ENCODE measurements at places on chromosomes 11 and 22.

DNA sequence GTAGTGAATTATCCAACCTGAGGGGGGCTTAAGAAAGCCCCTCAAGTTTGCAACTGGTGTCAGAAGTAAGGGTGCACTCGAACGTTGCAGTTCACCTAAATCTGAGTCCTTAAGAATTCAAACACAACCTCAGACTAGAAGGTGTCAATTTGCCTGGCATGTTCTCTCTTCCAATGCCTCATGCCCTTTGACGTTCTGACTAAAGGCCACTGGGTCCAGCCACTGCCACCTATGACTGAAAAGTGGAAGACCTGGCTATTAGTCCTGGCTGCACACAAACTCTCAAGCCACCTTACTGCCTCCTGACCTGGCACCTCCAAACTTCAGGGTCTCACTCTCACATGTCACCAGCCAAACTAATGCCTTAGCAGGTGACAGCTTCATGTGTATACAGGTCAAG, 8.0 kb downstream of the APOL4 start:
- no peak for DNase-seq

GRCh38 chr11:65719871-65720210, 757 bp downstream of the RNASEH2C start:
- DNase-seq, result no peak

GRCh38 chr11:7898666-7899283, 32.3 kb downstream of the OR10A6 start:
- no peak for DNase-seq

DNA sequence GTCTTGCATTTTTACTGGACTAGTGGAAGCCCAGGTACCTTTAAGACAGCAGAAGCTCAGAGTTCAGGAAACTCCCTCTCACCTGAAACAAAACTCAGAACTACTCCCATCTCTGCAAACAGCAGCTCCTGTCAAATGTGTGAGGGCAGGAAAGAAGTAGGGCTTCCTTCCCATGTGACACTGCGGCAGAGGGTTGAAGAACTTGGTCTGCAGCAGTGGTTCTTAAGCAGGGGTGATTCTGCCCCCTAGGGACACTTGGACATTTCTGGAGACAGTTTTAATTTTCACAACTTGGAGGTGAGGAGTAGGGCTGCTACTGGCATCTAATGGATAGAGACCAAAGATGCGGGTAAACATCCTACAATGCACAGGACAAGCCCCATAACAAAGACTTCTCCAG, 63.4 kb downstream of the RCN1 start:
- DNase-seq, result no peak

DNA sequence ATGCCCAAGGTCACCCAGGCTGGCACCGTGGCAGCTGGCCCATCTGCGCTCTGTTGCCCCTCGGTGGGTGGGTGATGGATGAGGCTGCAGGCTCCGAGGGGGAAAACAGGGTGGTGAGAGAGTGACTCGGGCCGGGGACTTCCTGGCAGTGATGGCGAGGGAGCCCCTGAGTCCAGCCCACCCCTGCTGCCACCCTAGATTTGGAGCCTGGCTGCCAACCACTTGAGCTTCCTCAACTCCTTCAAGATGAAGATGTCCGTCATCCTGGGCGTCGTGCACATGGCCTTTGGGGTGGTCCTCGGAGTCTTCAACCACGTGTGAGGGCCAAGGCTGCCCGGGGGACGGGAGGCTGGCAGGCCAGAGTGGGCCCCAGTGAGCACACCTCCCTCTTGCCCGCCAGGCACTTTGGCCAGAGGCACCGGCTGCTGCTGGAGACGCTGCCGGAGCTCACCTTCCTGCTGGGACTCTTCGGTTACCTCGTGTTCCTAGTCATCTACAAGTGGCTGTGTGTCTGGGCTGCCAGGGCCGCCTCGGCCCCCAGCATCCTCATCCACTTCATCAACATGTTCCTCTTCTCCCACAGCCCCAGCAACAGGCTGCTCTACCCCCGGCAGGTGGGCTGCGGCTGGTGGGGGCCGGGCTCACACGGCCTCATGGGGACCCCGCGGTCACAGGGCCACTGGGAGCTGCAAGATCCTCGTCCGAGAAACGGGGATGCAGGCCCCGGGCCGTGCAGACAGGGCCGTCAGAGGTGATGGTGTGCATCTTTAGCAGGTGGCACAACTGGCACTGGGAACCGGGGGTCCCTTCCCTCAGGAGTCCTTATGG, 10.1 kb downstream of the TCIRG1 start:
- peak; percentile 64 for DNase-seq

GRCh38 chr22:23673826-23674690, 16.8 kb upstream of the RGL4 start:
- DNase-seq, result peak; percentile 63

DNA sequence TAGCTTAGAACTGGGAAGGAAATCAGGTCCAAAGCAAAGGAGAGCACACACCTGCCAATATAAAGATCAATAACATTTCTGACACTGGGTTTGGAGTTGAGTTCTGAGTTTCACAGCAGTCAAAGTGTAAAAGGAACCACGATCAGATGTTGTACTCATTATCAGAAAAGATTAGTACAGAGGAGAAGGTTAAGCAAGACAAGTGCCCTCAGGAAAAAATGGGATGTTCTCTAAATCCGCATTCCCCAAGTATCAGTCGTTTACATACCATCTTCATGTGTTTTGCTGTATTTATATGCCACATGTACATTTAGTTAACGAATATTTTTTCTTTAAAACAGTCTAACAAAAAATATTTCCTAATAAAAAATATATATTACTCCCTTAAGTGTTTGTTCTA, 23.0 kb upstream of the RRAS2 start:
- no peak for DNase-seq

- DNase-seq, result no peak
Observed at GRCh38 chr11:35326266-35326879, 93.0 kb downstream of the SLC1A2 start.

Data from spleen (tissue), 13 donors.